ENCODE measurements at places on chromosomes 1 and 21. TPM values are rescaled to one million over a fixed set of nuclear protein-coding genes. Genes with fewer than 3 reads are reported as not detected.

- peak; percentile 19 for DNase-seq
Observed at GRCh38 chr1:77063118-77063517, 156.1 kb downstream of the PIGK start.

Gene UTP25
- 10.5 TPM for total RNA-seq

Gene FYB2
- total RNA-seq = not detected

Gene MTMR11
- total RNA-seq = 11.2 TPM

DNA sequence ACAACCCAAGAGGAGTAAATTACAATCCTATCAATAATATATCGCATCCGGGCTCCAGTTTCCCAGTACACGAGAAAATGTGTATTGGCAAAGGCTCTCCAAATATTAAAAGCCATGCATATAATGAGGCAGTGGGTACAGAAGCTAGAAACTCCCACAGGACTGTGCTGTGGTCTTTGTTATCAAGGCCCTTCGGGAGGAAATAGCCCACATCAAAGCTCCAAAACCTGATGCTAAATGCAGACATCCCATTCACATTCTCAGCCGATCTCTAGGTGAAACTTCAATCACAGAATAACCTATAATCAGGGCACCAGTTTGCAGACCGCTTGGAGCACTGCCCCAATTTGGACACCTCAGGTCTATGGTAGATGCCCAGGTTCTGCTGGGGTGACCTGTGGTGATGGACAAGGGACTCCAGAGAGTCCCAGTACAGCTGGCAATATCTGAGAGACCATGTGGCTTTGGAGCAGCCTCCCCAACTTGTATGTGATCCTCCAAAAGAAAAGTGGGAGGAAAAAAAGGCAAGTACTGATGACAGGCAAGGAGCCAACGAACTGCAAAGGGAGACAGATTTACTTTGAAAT lies 148.8 kb upstream of the CAMK1G start:
- no peak for DNase-seq

- no peak for DNase-seq
Observed at GRCh38 chr1:76998582-76999223, 131.4 kb downstream of the ST6GALNAC5 start.

Gene SYT6
- total RNA-seq = not detected

- DNase-seq = no peak
Observed at GRCh38 chr1:1324084-1324523, 356 bp downstream of the INTS11 start.

GRCh38 chr1:46478721-46479485 lies 10.7 kb upstream of the DMBX1 start:
- no peak for DNase-seq

Gene OR2L3
- total RNA-seq = not detected

- DNase-seq = no peak
Observed at GRCh38 chr1:228721407-228721806, 13.9 kb upstream of the RHOU start.

Gene DIO1
- total RNA-seq = not detected

GRCh38 chr1:155012776-155013602 lies 10.4 kb downstream of the ZBTB7B start:
- DNase-seq = no peak

DNA sequence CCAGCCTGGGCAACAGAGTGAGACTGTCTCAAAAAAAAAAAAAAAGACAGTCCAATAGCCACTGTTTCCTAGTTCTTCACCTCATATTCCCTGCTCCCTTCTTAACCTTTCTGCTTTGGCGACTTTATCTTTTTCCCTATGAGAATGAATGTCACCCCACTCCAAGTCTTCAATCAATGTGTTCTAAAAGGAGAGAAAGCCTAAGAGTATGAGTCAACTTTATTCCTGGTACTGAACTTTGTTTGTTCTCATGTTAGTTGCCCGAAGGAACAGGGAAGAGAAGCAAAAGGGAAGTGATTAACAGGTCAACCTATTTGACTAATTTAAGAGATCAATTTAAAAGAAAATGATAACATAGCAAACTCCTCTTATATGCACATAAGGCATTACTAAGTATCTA lies 39.9 kb upstream of the SLC16A1 start:
- peak; percentile 26 for DNase-seq

DNA sequence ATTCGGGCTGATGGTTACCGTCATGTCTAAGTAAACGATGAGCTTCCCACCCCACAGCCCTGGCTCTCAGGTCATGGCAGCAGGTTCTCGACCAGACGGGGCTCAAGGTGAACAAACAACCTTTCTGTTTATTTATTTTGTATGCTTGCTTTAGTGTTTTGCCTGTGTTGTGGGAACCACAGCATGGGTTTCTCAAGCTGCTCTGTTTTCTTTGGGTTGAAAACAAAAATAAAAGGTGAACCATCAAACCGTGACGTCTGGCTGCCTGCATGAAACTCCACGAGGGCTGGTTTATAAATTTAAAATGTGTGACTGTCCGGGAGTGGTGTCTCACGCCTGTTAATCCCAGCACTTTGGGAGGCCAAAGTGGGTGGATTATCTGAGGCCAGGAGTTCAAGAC lies 28.0 kb downstream of the TMEM51 start:
- no peak for DNase-seq

DNA sequence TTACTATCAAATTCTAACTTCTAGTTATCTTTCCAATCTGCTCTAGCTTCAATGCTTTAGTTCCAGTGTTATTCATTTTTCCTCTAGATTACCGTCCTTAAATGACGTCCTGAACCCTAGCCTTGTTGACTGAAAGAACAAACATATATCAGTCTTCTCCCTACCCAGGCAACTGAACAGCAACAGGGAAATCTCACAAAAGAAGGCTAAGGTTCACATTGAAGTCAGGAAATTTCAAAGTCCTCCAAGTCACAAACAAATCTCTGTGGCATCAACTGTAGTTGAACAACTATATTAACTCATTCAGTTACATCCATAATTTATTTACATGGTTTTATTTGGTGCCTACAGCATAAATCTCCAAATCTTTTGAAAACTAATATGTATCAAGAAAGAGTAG lies 19.5 kb downstream of the FOXJ3 start:
- no peak for DNase-seq

DNA sequence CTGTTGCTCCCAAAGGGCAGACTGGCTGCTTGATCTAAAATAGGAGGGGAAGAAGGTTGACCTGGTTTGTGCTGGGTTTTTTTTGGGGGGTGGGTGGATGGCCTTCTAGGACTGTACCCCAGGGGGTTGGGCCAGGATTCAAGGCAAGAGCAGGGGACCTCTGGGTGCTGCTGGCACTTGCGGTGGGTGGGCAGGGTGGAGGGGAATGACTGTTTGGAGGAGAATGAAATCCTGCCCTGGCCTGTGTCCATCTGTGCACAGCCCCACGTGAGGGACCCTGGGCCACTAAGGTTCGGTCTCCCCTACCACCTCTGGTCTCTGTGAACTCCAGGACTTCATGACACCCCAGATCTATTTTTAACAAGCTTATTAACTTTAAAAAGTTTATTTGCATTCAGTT lies 414.2 kb downstream of the PTPRU start:
- no peak for DNase-seq

DNA sequence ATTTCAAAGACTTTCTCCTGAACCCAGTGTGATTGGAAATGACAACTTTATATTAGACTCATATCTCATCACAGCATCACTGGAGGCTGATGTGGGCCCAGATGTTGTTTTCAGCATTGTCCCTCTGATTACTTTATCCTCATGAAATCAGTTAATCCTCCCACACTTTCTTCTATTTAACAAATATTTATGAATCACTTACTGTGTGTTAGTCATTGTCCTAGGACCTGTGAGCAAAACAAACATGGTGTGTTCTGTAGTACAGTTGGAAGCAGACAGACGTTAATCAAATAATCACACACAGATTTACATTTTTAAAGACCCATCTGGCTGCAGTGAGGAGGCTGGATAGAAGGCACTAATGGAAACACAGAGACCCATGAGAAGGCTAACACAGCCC lies 383.7 kb downstream of the PRDM2 start:
- DNase-seq = no peak

- no peak for DNase-seq
Observed at GRCh38 chr1:30518186-30518585, 205.2 kb downstream of the MATN1 start.

GRCh38 chr21:20802201-20802600 lies 196.0 kb upstream of the NCAM2 start:
- DNase-seq = no peak

Gene KCNJ6
- not detected for total RNA-seq

DNA sequence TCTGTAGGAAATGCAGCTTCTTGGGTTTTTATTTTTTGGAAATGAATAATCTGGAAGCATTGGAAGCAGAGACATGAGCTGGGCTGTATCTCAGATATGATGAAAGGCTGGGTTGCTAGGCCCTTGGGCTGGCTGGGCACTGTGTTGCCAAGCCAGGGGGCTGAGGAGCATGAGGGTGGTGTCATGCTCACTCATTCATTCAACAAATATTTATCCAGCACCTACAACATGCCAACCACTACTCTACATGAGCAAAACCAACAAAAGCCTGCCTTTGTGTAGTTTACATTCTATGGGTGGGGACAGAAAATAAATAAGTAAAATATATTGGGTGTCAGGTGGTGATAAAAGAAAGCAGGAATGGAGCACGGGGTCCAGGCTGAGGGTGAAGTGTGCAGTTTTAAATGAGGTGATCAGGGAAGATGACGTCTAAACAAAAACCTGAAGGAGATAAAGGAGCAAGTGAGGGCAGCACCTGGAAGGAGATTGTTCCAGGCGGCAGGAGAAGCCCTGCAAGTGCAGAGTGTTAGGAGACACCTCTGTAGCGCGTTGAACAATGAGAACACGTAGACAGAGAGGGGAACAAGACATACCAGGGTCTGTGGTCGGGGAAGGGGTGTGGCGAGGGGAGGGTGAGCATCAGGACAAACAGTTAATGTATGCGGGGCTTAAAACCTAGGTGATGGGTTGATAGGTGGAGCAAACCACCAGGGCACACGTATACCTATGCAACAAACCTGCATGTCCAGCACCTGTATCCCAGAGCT lies 10.9 kb downstream of the TAGLN2 start:
- DNase-seq = no peak

Gene CDC73
- 55.3 TPM for total RNA-seq

GRCh38 chr1:157312082-157312812 lies 174.1 kb upstream of the ETV3 start:
- DNase-seq = peak; percentile 31

DNA sequence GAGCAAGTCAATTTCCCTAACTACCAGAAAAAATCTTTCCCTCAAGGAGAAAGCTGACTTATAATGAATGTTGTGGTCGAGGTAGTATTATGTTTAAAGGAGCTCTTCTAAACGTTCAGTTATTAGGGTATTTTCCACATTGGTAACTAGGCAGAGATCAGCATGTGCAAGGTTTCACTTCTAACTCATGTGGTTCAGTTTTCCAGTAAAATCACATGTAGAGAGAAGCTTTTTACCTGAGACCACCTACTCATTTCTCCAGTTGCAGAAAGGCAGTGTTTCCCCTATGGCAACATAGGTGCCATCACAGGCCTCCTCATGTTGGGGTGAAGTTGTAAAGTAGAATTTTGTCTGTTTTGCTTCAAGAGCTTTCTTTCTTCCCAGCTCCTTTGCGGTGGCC lies 23.7 kb downstream of the IL23R start:
- no peak for DNase-seq

Gene AGBL4
- total RNA-seq = not detected

Gene GBP4
- 7.6 TPM for total RNA-seq

- DNase-seq = no peak
Observed at GRCh38 chr1:243503155-243503554, 247.3 kb downstream of the SDCCAG8 start.

- no peak for DNase-seq
Observed at GRCh38 chr21:39123375-39123774, 59.9 kb downstream of the PSMG1 start.

Gene HJV
- not detected for total RNA-seq

DNA sequence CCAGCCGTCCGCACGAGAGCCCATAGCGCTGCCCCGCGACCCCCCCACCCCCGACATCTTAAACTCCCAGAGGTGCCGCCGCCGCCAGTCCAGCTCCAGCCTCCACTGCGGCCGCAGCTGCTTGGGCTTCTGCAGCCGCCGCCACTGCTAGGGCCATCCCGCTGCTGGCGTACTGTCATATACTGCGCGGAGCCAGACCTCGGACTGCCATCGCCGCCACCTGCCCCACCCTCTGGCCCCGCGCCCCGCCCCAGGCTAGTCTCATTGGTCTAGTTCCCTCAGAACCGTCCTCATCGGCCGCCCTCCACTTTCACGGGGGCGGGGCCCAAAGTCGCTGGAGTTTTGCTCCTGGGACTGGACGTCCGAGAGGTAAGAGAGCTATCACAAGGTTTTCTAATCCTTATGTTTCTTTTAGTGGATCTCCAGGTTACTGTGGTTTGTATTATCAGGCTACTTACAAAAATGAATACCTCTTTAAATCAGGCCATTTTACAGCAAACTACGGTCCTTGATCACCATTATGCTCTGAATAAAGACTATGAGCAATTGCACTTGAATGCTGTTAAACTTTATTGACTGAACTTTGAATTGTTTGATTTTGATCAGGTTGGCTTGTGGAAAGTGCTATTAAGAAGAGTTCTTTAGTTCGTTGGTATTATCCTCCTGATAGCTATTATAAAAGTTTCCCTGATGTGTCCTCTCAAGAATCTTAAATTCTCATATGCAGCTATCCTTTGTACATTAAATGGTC lies 2.8 kb upstream of the CD1D start:
- DNase-seq = peak; percentile 41

- DNase-seq = no peak
Observed at GRCh38 chr1:15765495-15766194, 7.0 kb downstream of the FBLIM1 start.

GRCh38 chr21:24894324-24894723 lies 713.0 kb downstream of the MRPL39 start:
- DNase-seq = no peak

DNA sequence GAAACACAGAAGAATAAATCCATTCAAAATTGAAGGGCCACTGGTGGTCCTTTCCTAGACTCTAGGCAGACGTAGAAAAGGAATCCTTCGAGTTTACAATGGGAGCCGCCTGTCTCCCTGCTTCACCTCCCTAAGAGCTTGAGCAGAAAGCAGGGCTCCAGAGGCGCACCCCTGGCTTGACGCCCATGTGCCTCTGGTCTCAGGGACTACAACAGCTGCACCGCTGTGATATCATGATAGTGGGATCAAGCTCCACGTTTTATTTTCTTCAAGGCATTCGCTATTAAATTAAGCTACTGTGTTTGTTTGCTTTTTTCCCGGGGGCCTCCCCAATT lies 403 bp upstream of the C1orf122 start:
- DNase-seq = no peak

GRCh38 chr1:172468296-172468695 lies 24.4 kb upstream of the PIGC start:
- DNase-seq = no peak

DNA sequence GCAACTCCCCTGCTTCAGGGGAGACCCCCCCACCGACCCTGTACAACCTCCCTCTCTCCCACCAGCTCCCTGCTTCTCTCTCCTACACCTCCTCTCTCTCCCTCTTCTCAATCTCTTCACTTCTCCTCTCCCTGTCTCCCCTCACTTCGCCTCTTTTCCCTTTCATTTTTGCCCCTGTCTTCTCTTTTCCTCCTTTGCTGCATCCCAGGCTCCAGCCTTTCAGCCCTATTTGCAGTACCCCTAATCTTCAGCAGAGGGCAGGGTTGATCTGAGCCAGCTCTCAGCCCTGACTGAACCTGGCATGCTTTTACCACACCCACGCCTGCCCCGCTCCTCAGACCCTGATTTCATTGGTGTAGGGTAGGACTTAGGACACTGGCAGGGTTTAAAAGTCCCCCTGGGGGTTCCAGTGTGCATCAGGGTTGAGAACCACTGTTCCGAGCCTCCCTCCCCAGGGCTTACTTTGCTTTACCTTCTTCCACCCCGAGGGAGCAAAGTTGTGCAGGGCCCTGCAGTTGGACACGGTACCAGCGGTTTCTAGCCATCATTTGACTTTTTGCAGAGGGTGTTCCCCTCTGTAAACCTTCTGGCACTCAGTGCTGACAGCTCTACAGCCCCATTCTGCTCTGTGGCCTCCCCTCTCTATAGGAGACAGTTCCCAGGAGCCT lies 67.3 kb upstream of the CNTN2 start:
- peak; percentile 31 for DNase-seq
